Heart right ventricle (tissue), 16 donors: ENCODE measurements at places on chromosomes 13 and 19. TPM values are rescaled to one million over a fixed set of nuclear protein-coding genes. Genes with fewer than 3 reads are reported as not detected.

The EXOC3L2 gene
- 1.4 TPM for total RNA-seq

The FFAR2 gene
- 0.76 TPM for total RNA-seq

The PDCD2L gene
- 9.9 TPM for total RNA-seq

The ATP4B gene
- total RNA-seq: not detected

The KIR2DL3 gene
- total RNA-seq: not detected

The FXYD7 gene
- 0.28 TPM for total RNA-seq

The ZNF888 gene
- total RNA-seq: 1.8 TPM

The EML2 gene
- 37.2 TPM for total RNA-seq

The VSIG10L gene
- total RNA-seq: 0.42 TPM

The ZNF723 gene
- total RNA-seq: not detected

The ZNF793 gene
- 4.8 TPM for total RNA-seq

The C19orf33 gene
- total RNA-seq: 2.9 TPM

The KLK1 gene
- 0.46 TPM for total RNA-seq

The RASGRP4 gene
- 0.51 TPM for total RNA-seq

The AXL gene
- 6.7 TPM for total RNA-seq

The PSG2 gene
- not detected for total RNA-seq

The DHDH gene
- not detected for total RNA-seq

The ZNF541 gene
- total RNA-seq: 0.70 TPM

The ZNF69 gene
- 3.7 TPM for total RNA-seq

The CYSLTR2 gene
- total RNA-seq: 6.2 TPM

The ITGBL1 gene
- 6.5 TPM for total RNA-seq

The SPRY2 gene
- total RNA-seq: 30.0 TPM

The ZNF823 gene
- total RNA-seq: 3.2 TPM

The ZNF681 gene
- total RNA-seq: 0.64 TPM

The CYP2S1 gene
- total RNA-seq: not detected

The SIAH3 gene
- total RNA-seq: not detected

The MYO1F gene
- 2.0 TPM for total RNA-seq

The ZNF224 gene
- total RNA-seq: 11.3 TPM
